Endothelial cell (in vitro differentiated cells): ENCODE measurements at places on chromosomes 12 and 14. TPM values are rescaled to one million over a fixed set of nuclear protein-coding genes. Genes with fewer than 3 reads are reported as not detected.
A peak's percentile ranks its signal among the peaks of the same experiment; 100 is the strongest.

KRT6B gene
- total RNA-seq, result not detected

GRCh38 chr12:123264642-123265041 lies 7.0 kb downstream of the CDK2AP1 start:
- peak; percentile 28 for DNase-seq

TEX52 gene
- not detected for total RNA-seq

DNA sequence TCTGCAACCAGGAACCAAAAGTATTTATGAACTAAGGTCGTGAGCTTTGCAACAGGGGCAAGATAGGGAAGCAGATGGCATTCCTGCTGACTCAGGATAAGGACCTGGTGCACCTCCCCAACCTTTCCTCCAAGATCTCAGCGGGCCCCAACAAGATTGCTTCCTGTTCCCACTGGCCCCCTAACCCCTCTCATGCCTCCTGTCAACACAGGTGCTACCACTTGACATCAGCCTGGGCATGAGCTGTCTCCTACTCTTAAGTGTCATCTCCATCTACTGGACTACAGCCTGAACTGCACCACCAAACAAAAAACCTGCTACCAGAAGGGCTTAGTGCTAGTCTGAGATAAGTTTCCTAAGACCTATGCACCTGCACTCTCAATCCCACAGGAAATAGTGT lies 32.7 kb downstream of the MED6 start:
- peak; percentile 34 for DNase-seq

- DNase-seq, result no peak
Measured at GRCh38 chr14:103724116-103724515, 8.5 kb downstream of the ZFYVE21 start.

- DNase-seq, result no peak
Measured at GRCh38 chr12:2451497-2451896, 343.3 kb upstream of the FKBP4 start.

- no peak for DNase-seq
Measured at GRCh38 chr12:92547420-92547819, 155.4 kb upstream of the PLEKHG7 start.

GRCh38 chr12:85457016-85457415 lies 177.0 kb downstream of the ALX1 start:
- no peak for DNase-seq

SLC7A8 gene
- 24.3 TPM for total RNA-seq

- DNase-seq, result no peak
Measured at GRCh38 chr12:110498984-110499706, 2.8 kb downstream of the VPS29 start.

RBP5 gene
- total RNA-seq, result 1.0 TPM

DNA sequence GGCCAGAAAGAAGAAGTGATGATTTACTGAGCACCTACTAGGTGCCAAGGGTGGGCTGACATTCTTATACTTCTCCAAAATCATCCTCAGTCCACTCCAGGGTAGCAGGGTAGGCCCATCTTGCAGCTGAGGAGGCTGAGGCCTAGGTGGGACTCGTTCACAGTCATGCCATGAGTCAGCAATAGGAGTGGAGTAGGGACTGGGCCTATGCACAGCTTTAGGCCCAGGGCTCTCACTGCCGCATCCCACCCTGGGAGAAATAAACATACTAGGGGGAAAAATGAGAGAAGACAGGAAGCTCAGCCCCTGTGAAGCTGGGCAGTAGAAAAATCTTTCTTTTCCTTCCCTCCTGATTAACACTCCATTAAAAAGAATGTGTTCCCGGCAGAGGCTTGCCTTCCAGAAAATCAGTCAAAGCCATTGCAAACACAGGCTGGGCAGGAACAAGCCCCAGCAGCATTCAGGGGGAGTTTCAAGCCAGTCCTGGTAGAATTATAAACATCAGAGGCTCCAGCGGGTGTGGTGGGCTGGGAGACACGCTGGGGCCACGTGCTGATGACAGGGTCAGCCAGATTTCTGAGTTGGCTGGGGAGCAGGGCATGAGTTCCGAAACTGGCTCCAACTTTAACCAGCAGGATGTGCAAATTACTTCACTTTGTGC lies 1.8 kb downstream of the HSPB8 start:
- DNase-seq, result no peak

DNA sequence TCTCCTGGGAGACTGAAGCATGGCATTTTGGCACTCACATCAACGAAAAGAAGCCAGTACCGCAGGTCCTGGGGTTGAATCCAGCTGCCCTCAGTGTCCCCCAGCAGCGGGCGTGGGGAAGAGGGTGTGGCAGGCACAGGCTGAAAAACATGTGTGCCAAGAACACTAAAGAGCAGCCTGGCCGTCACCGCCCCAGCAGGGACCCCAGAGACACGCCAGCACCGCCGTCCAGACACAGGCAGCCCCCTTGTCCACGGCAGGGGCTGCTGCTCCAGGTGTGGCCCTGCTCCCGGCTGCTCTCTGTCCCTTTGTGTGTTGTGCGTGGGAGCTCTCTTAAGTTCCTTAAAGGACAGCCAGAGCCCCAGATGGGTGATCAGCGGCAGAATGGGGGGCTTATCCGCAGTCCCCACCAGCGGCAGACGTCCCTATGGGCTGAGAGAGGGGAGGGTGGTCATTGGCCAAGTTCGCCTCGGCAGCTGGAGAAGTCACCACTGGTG lies 556 bp downstream of the PHETA1 start:
- DNase-seq, result peak; percentile 15

DNA sequence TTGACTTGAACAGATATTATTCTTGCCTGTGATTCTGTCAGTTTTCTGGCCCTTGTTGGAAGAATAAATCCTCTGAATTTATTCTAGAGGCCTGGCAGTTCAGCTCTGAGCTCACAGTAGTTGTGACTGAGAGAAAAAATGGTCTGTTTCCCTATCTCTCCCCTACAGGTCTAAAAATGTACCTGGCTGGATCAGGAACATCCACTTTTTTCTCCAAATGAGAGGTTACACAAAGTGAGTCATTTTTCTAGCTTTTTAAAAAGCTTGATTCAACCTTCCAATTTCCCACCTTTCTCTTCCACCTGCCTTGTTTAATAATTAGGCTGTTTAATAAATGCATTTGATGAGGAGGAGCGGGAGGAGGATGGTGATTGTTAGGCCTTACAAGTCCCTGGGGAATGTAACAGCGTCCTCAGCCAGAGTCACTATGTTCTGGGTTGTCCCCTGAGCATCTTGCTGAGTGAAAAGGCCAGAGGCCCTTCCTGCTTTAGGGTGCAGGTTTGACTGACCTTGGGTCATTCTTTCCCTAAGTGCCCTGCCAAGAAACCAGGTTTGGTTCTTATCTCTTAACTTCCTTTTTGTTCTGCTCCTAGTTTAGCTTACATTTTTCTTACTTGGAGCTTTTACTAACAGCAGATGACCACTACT lies 91.7 kb upstream of the FUT8 start:
- no peak for DNase-seq

TAS2R42 gene
- not detected for total RNA-seq

DNA sequence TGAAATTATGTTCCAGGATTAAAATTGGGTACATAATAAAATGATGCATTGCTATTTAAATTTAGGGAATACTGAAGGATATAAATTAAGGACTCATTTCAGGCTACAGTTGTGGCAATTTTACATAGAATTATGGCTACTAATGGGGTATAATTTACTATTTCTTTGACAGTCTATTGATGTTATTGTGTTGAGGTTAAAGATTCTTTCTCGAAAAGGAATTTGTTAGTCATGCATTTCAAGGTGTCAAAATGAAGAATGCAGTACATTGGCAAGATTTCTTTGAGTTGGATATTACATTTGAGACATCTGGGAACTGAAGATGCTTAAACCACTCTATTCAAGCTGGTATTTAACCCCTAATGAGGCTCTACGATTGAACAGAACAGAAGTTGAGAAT lies 28.3 kb downstream of the SLC5A8 start:
- DNase-seq, result no peak

HOXC11 gene
- 0.38 TPM for total RNA-seq

- DNase-seq, result no peak
Measured at GRCh38 chr12:110677982-110678381, 10.9 kb downstream of the HVCN1 start.

DNA sequence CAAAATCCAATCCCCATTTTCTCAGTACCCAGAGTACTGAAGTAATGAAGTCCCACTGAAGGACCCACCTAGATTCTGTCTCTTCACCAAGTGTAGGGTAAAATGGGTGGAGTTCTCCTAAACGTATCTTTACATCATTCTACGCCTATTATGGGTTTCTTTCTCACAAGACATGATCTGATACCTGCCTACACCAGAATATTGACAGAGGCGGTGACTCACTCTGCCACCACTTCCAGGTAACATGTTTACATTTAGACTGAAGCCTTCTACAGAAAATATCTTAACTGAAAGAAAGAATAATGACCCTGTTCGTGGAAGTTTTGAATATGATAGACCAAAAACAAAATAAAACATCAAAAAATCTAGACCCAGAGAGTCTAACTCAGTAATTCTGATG lies 89.8 kb downstream of the BTG1 start:
- DNase-seq, result no peak

DNA sequence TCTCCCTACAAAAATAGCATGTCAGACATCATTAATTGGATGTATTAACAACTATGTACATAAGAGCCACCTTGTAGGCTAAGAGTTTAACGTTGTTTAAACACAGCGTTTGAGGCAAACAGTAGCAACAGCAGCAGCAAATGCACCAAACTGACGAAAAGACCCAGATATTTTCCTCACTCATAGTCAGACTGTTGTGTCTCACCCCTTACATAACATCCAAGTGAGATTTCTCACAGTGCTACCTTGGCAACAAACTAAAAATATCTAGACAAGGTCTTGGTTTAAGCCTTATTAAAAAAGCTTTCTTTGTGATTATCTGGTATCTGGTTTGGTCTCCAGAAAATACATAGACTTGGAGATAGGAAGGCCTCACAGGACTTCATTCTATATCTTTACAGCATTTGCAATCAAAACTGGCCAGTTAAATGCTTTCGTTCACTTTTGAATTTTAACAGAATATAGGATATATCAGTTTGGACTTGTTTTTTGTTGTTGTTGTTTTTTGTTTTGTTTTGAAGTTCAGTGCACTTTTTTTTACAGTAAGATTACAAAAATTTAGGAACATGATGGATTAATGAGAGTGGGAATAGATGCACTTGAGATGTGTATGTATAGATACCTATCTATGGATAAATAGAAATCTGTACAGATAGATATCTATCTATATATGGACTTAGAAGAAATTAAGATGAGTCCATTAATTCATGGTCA lies 4.1 kb downstream of the BHLHE41 start:
- DNase-seq, result no peak

- no peak for DNase-seq
Measured at GRCh38 chr14:39491134-39491571, 58.9 kb upstream of the FBXO33 start.
